ENCODE measurements at places on chromosomes 12 and 14.

DNA sequence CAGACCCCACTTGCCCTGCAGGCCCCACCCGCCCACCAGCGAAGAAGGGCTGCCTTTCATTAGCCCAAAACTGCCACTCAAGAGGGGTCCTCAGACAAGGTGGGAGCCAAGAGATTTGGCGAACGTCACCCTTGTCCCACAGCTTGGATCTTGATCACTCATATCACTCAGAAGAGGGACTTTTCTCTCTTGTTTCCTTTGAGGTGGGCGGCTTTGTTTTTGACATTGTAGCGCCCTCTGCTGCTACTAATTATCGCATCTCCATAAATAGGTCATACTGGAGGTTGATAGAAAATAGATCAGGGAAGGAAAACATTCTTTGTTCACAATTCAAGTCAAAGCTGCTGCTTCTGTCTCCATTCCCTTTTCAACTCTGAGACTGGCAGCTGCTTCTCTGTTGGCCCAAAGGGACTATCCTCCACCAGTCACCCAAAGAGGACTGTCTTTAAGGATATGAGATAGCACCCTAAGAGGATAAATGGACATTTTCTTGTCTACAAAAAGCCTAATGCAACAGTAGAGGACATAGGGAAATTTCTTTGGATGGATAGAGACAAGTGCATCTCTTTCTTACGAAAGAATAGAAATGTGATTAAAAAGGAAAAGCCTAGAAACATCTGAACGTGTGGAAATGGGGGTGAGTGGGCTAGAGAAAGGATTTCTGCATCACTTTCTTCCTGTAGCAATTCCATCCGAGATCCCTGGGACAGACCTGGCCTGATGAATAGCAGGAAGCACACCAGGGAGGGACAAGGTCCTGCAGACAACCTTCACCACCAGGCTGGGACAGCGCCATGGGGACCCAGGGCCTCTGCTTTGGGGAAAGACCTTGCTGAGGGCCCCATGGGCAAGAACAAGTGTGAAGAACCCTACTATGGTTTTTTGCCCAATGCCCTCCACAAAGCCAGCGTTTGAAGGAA is 115.8 kb downstream of the DAD1 start:
- DNase-seq, result peak; percentile 47

DNA sequence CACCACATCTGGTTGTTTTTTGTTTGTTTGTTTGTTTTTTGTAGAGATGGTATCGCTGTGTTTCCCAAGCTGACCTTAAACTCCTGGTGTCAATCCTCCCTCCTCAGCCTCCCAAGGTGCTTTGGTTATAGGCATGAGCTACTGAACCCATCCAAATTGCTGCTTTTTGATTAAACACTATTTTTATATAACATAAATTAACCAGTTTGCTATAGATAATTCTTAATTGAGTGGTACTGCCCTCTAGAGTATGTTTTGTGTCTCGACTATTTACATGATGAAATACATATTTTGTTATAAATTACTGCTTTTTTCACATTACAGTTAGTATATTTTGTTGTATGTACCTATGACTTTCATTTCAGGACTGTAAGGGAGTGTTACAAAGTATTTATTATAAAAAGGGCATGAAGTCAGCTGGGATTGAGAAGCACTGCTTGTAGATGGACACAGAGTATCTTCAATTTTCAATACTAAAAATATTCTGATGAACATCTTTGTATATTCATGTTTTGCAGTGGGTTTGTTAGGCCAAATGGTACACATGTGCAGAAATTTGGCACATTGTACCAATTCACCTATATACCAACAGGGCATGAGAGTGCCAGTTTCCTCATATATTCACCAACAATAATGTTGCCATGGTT is 14.9 kb upstream of the SCAF11 start:
- DNase-seq, result no peak

- peak; percentile 37 for DNase-seq
Measured at GRCh38 chr14:20469890-20470602, 840 bp downstream of the PNP start.

GRCh38 chr14:90756755-90757345 is 59.4 kb downstream of the TTC7B start:
- peak; percentile 22 for DNase-seq

DNA sequence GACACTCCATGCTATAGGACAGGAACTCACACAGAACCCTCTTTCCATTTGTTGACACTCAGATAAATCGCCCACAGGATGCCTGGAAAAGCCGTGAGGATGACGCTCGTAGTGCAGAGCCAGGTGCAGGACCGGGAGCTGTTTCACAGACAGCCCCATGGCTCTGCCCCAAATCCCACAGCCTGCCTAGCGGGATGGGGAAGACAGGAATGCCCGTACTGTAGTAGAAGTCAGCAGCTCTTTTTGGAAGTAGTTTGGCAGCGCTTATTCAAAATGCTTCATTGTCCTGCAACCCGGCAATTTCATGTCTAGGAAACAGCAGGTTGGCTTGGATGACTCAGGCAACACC is 41.6 kb downstream of the JAG2 start:
- no peak for DNase-seq

GRCh38 chr12:55681142-55682077 is 26.3 kb downstream of the ITGA7 start:
- peak; percentile 88 for DNase-seq

- no peak for DNase-seq
Measured at GRCh38 chr12:3458041-3458440, 33.0 kb upstream of the PRMT8 start.

GRCh38 chr14:22002860-22003284 is 329.3 kb upstream of the OR4E1 start:
- DNase-seq, result no peak

DNA sequence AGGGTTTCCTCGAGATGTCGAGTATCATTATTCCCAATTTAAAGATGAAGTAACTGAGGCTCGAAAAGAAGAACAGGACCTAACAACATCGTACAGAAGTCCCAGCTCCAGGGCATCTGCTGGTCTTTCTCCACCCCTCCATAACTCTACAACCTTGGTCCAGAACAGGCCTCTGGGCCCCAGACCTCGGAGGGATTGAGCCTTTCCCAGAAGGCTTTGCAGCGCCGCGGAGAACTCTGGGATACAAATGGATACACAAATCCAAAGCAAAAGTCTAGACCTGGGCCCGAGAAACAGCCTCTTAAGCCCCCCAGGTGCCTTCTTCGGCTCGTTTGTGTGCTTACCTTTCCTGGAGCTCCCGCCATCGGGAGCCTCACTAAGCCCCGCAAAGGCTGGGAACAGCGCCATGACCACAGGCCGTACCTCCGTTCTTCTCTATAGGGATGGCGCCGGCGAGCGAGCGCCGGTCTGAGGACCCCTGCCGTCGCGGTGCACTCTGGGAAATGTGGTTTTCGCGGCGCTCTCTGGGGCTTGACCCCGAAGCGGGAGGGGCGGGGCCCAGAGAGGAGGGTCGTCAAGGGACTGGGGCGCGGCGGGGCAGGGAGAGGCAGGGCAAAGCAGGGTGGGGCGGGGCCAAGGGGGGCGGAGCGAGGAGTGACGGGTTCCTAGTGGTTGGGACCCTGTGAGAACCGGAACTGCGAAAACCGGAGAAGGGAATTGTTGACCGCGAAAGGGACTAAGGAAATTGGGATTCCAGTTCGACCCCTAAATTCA is at the start of gene NRDE2:
Gene NRDE2, minus strand, starts transcription at position 445 of the 774 bp plus-strand sequence. Its CDS starts 37 bp downstream, at position 408.
- peak; percentile 100 for DNase-seq

DNA sequence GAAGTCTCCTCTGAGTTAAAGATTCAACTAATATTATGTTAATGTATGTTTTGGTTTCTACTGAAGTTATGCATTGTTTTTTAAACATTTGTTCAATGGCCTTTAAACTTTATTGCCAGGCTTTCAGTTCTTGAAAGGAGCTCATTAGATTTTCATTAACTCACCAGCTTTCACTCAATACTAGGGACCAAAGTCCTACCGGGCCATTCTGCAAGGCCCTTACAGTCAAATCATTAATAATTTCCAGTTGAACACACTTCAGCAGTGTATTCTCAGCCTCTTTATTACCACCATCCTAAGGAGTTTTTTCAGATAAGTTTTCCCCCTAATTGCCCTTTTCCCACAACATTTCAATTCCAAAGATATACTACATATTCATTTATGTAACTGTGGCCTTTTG is 409.2 kb downstream of the DIO2 start:
- no peak for DNase-seq

GRCh38 chr12:124786061-124786964 is 77.4 kb downstream of the SCARB1 start:
- no peak for DNase-seq

DNA sequence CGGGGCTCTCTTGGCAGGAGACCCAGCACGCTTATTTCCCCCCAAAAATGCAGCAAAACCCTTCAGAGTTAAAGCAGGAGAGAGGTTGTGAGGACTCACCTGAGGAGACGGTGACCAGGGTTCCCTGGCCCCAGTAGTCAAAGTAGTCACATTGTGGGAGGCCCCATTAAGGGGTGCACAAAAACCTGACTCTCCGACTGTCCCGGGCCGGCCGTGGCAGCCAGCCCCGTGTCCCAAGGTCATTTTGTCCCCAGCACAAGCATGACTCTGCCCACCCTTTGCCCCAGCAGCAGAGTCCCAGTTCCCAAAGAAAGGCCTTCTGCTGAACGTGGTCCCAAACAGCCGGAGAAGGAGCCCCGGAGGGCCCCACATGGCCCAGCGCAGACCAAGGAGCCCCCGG is 337.7 kb downstream of the TMEM121 start:
- no peak for DNase-seq

DNA sequence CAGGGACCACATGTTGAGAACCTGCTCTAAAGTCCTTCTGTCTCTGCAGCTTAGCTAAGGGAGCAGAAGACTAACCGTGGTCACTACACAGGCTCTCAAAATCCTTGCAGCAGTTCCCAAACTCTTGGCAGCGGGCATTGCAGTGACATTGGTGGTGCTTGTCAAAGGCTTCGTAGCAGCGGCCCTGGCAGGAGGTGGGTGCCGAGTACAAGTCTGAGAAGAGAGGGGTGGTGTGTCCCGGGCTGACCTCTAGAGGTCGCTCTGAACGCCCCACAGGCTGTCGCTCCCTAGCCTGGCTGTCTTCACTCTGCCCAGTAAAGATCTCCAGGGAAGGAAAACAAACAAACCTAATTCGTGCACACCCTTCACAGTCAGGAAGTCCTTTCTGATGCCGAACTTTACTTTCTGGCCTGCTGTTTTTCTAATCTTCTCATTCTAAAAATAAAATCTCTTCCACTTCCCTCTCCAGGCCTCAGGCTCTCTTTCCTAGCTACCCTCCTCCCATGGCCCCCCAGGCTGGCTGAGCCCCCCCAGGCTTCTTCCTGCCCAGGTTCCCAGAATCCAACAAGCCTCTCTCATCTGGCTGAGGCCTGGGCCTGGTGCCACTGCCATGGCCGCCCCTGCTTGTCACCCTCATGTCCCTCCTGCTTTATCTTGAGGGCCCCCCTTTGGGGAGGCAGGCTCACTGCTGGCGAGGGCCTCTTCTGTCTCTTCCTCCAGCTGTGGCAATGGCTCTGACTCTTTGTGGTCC is 7.7 kb downstream of the ENDOU start:
- peak; percentile 82 for DNase-seq

DNA sequence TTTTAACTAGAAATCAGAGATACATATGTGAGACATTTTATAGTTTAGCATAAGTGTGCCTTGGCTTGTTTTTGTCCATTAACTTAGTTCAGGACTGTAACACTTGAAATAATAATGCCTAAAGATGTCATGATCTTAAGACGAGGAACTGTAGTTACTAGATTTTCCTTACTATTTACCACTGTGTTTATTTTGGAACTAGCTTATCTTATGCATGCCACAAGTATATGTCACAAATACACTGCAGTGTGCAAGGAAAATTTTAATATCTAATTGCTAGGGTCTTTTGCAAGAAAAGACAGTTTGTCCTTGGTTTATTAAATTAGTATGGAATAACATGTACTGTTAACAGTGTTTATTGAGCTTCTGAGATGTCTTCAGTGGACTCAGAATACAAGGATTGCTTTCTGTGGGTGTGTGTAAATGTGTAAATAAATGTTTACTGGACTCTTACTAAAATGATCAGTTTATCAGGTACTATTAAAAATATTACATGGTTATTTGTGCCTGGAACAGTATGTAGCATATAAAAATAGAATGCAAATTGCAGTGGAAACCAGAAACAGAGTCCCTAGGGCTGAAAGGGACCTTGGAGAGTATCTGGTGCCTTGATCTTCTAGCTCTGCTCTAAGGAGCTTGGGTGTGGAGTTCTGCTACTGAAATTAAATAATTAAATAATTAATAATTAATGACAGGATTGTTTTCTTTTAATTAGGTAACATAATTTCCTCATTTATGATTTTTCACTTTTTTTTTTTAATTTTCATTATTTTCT is 58.1 kb downstream of the FGD4 start:
- no peak for DNase-seq

GRCh38 chr12:27578689-27579372 is 54.8 kb downstream of the PPFIBP1 start:
- DNase-seq, result no peak

DNA sequence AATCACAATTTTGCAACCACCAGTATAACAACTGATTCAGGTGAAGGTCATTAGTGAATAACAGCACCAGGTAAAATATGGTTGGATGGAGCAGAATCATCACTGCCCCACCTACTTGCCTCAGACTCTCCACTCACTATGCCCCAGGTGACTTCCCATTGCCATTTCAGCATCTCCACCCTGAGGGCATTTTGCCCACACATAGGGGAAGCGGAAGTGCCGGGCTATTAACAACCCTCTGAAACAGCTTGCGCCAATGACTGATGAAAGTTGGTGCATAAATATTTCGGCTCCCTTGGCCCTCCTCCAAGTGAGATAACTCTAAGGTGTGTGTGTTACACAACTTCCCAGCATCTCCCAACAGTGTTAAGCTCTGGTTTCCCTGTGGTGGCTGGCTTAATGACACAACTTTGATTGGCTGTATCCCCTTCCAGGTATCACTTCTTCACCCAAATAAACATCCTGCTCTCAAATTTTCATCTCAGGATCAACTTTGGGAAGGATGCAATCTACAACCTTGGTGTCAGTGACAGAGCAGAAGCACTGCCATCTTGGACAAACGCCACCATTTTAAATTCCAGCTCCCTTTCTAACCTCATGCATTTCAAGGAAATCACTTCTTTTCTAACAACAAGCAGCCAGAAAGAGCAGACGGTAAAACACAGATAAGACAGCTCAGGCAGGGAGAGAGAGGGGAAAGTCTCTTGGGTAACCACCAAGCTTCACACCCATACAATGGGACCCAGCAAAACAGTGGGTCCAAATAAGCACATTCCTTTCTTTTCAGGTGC is 73.6 kb upstream of the PPP2R5C start:
- no peak for DNase-seq

GRCh38 chr14:73239393-73240241 is 2.3 kb downstream of the PAPLN start:
- no peak for DNase-seq

DNA sequence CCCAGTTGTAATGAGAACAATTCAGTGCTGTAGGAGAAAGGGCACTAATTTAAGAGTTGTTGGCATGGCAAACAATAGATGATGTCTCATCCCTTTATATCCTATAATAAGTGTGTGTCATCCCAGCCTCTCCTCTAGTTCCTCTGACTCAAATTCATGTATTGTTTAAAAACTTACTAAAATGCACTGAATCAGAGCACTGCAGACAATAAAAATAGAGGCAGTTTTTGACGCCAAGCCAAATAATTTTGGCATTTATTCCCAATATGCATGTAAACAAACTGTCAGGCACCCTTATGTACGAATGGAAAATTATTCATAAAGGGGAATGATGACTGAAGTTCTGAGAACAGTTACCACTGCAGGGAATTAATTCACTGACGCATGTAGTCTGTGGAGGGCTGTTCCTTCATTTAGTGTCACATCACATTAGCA is 57.9 kb upstream of the TMX1 start:
- DNase-seq, result no peak

- peak; percentile 19 for DNase-seq
Measured at GRCh38 chr12:130162267-130162666, at the start of gene FZD10. Gene FZD10 (plus strand): TSS chr12:130162464. CDS start chr12:130162943, 479 bp downstream.

- DNase-seq, result no peak
Measured at GRCh38 chr14:70077005-70077404, 111.7 kb downstream of the SLC8A3 start.

Data from left colon (tissue), 2 donors.